ENCODE measurements at places on chromosomes 7 and 10. TPM values are rescaled to one million over a fixed set of nuclear protein-coding genes. Genes with fewer than 3 reads are reported as not detected.

The SMO gene
- 4.2 TPM for total RNA-seq

The ARHGEF35 gene
- total RNA-seq: 1.1 TPM

The SEMA3D gene
- total RNA-seq: 1.3 TPM

The GRID2IP gene
- not detected for total RNA-seq

The HOXA4 gene
- not detected for total RNA-seq

The UNCX gene
- not detected for total RNA-seq

The GLRX3 gene
- 94.2 TPM for total RNA-seq

The LRRN3 gene
- 3.7 TPM for total RNA-seq

The TMEM176A gene
- total RNA-seq: not detected

The AKR1C2 gene
- total RNA-seq: 6.3 TPM

The TAX1BP1 gene
- total RNA-seq: 75.9 TPM

The PSD gene
- total RNA-seq: 2.3 TPM

The CARD11 gene
- total RNA-seq: 0.88 TPM

The CACNA2D1 gene
- 63.0 TPM for total RNA-seq

The FAM25A gene
- not detected for total RNA-seq

The UCMA gene
- not detected for total RNA-seq

The OPN1SW gene
- total RNA-seq: not detected

The PRLHR gene
- not detected for total RNA-seq

The AOAH gene
- not detected for total RNA-seq

The NPY4R2 gene
- not detected for total RNA-seq

The TMEM236 gene
- under 0.01 TPM for total RNA-seq

The SH2D4B gene
- total RNA-seq: 0.29 TPM
